ENCODE measurements at places on chromosomes 5 and 9.

DNA sequence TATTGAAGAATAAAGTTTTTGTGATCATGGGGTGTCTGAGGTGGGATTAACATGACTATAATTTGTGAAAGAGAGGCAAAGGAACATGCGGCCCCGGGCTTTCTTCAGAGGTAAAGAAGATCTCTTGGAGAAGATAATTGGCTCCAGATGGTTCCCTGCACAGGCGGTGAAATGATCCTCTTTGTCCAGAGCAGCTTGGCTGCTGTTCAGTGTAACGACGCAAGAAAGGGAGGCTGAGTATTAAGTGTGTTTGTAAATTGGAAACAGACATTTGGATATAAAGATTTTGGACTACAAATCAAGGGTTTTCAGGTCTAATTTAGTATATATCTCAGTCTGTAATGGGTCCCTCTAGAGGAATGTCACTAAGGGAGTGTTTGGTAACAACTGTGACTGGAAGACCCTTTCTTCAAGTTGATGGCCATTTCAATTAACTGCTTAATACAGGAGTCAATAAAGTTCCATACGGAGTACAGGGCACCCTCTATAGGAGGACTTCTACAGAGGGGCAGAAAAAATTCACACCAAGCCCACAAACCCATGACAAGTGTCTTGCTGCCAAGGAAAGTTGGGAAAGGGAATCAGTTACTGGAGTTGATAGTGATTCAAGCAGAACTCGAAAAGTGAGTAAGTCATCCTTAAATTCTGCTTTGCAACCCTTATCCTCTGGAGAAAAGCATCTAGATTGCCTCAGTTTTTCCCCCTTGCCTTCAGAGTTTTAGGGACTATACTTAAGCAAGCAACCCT is 4.1 kb downstream of the EQTN start:
- DNase-seq = peak; percentile 77

DNA sequence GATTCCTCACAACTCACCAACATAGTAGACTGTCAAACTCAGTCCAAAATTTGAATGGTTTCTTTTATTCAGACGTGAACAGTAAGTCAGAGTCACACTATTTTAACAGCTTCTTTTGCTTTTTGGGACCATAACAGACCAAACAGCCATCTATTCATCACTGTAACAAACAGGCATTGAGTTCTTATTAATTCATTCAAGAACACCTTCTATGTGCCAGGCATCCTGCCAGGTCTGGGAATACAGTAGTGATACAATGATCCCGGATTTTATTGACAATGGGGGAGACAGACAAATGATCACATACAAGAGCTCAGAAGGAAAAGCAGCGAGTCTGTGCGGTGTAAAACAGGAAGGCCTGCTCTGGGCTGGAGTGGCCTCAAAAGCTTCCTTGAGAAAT is 153.3 kb upstream of the ERCC6L2 start:
- DNase-seq = no peak

- no peak for DNase-seq
Measured at GRCh38 chr5:29460971-29461559, 1732.4 kb upstream of the CDH6 start.

- DNase-seq = no peak
Measured at GRCh38 chr5:152151940-152152339, 227.3 kb upstream of the GLRA1 start.

- no peak for DNase-seq
Measured at GRCh38 chr5:147310059-147310704, 75.4 kb downstream of the STK32A start.

DNA sequence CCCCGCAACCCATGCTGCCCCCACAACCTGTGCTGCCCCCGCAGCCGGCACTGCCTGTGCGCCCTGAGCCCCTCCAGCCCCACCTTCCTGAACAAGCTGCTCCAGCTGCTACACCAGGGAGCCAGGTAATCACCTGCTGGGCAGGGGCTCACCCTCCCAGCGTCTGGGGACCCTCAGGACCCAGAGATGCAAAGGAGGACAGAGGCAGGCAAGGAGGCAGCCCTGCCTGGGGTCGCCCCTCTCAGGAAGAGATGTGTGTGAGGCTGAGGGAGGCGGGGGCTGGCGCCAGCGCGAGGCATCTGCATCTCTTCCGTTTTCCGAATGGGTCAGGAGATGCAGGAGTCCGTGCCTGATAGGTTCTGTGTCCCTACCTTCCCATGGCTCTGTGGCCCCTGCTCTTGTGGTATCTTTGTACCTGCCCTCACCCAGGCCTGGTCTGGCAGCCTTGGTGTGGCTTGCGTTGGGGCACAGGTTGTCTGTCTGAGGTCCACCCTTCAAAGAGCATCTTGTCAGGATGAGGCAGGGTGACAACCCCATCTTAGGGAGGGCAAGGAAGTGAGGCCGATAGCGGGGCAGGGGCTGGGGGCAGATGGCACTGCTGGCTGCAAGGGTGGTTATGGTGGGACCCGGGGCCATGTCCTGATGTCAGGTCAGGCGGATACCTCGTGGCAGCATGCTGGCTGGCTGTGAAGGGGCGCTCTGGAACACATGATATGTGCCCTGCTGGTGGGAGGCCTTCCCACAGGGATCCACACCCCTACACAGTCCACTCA is 75.7 kb downstream of the WNK2 start:
- no peak for DNase-seq

DNA sequence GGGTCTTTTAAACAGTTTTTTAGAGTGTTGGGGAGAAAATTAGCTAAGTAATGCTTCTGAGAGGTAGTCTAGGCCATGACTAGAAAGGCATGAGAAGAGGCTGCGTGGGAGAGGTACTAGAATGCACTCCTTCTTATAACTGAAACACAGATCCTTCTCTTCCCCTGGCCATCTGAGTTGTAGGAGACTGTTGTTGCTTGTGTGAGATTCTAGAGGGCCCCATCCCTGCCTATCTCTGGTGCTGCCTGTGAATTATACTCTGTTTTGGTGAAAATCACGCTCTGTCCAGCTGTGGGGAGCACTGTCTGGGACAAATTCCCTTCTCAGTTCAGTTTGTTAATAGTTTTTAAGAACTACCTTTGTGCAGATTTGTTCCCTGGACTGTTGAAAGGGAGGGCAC is 37.5 kb downstream of the MAP1B start:
- no peak for DNase-seq

DNA sequence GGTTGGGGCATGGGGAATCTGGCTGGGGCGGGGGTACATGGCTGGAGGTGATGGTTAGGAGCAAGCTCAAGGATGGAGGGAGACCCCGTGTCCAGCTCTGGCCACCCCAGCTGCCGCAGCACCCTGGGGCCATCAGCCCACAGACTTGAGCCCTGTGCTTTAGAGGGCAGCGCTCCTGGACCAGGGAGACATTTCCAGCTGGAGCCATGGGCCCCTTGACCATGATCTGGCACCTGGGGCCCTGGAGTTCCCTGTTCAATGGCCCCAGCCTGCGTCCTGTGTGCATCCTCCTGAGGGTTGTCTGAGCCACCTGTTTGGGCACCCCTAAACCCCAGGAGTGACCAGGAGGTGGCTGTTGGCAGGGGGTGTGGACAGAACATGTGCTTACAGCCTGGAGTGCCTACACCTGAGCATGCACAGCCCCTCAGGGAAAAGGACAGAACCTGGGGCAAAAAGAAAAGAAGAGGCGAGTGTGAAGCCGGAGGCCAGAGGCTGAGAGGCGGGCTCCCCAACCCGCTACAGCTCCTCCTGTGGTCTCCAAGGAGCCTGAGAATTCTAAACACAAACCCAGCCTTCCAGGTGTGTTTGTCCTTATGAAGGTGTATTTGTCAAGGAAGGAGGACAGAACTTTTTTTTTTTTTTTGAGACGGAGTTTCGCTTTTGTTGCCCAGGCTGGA is 126.7 kb downstream of the C9orf50 start:
- DNase-seq = no peak

DNA sequence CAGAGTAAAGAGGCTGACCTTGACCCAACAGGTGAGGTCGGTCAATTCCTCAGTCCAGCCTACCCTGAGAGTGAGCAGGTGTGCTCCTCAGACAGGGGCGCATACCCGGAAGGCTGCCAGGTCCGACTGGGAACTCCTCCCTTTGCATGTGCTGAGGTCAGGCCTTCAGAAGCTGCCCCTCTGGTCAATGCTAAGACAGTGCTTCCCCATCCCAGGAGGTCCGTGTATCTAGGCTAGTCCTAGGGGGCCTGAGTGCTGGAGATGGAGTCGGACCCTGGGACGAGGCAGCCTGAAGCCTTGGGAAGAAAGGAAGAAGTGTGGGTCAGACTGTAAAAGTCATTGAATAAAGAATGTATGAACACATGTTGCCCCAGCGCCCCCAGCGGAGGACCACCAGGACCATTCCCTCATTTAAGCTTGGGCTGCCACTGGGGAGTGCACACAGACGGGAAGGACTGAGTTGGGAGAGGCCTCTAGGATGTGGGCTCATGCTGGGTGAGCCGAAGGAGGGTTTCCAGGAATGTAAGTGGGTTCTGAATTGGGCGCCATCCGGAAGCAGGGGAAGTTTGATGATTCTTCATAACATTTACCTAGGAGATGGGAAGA is 41.0 kb upstream of the GFPT2 start:
- no peak for DNase-seq

GRCh38 chr5:74122979-74123590 is 497.1 kb downstream of the ARHGEF28 start:
- DNase-seq = no peak

- no peak for DNase-seq
Measured at GRCh38 chr5:74094096-74094781, 468.2 kb downstream of the ARHGEF28 start.

- no peak for DNase-seq
Measured at GRCh38 chr5:86684222-86684621, 66.5 kb downstream of the COX7C start.

GRCh38 chr9:131418143-131419025 is 24.5 kb downstream of the PRRC2B start:
- no peak for DNase-seq

DNA sequence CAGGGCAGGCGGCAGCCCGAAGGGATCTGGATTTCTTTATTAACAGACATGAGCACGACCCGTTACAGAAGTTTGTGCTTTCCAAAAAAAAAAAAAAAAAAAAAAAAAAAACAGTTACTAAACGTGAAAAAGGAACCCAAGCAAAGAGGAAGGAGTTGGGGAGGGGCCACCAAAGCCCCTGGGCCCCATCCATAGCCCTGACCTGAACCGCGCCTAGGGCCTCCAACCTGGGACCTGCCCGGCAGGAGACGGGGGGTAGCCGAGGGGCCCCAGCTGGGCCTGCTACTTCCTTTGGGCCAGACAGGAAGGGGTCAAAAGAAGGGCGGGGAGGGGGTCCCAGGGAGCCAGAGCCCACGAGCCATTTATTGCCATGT is 10.0 kb downstream of the PRR7 start:
- DNase-seq = no peak

DNA sequence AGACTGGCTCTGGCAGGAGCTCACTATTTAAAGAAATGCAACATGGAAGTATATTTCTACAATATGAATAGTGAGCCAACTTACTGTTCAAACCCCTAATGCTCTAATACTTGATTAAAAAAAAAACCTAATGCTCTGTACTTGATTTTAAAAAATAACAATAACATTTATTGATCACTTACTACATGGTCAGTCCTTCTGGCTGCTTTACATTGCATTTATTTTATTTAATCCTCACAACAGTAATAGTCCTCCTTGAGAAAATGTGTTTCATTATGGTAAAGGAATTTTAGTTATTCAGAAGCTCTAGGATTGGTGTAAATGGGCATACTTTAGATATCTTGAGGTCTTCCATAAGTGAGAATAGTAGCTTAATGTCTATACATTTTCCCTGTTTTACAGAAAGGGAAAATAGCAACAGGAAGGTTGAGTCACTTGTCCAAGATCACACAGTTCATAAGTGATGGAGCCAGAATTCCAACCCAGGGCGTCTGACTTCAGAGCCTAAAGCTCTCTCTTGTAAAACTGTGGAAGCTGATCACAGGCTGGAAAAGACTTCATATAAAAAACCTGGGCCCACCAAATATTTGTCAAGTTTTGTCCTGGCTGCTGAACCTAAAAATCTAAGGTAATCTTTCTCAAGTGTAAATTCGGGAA is 1.0 kb downstream of the STARD4 start:
- DNase-seq = no peak

- no peak for DNase-seq
Measured at GRCh38 chr5:150119421-150120061, 33.2 kb upstream of the CSF1R start.

DNA sequence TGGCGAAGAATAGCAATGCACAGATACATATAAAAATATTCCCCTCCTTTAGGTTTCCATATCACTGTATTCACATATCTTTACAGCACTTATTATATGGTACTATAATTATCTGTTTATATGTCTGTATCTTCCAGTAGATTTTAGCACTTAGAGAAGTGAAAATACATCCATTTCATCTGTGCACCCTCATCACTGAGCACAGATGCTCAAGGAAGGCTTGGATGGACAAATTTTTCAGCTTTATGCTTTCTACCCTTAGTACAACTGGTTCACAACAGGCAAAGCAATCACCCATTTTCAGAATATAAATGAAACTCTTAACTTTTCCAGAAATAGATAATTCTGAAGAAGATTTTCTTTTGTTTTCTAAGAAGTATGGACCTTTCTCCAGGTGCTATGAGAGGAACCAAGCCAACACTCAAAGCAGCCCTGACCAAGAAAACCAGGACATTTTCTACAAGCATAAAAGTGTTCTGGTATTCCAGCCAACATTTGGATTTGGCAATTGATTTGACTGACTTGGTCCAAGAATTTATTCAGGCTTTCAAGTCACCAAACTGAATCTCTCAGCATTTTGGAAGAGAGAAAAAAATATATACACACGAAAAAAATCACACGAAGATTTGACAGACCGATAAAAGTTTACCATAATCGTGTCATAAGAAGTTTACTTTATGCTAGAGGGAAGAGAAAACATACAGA is 170.2 kb upstream of the CD180 start:
- DNase-seq = no peak

- DNase-seq = no peak
Measured at GRCh38 chr5:112614285-112614684, 123.4 kb upstream of the APC start.

- no peak for DNase-seq
Measured at GRCh38 chr5:32720300-32720699, 9.2 kb downstream of the NPR3 start.
